ENCODE measurements at places on chromosomes 1 and 21. TPM values are rescaled to one million over a fixed set of nuclear protein-coding genes. Genes with fewer than 3 reads are reported as not detected.

- DNase-seq = no peak
Measured at GRCh38 chr1:158311066-158311465, 20.3 kb downstream of the CD1B start.

GRCh38 chr1:22471078-22471477, 19.4 kb downstream of the ZBTB40 start:
- no peak for DNase-seq

DNA sequence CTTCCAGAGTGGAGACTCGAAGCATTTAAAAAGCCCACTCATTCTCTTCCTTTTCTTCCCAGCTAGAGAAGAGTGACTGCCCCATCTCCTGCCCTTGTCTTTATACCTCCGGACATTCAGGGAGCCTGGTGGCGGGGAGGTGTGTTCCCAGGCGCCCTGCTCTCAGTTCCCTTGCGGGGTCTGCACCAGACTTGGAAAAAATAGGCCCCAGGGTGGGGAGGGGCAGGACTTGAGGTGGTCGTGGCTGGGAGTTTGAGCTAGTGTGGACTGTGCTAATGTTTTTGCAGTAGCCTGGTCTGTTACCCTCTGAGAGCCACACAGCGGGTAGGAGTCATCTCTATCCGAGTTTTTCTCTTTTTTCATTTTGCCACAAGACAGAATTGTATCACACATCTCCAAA, 139.1 kb downstream of the PEX14 start:
- DNase-seq = no peak

Gene ZC3H12A
- 23.6 TPM for total RNA-seq

DNA sequence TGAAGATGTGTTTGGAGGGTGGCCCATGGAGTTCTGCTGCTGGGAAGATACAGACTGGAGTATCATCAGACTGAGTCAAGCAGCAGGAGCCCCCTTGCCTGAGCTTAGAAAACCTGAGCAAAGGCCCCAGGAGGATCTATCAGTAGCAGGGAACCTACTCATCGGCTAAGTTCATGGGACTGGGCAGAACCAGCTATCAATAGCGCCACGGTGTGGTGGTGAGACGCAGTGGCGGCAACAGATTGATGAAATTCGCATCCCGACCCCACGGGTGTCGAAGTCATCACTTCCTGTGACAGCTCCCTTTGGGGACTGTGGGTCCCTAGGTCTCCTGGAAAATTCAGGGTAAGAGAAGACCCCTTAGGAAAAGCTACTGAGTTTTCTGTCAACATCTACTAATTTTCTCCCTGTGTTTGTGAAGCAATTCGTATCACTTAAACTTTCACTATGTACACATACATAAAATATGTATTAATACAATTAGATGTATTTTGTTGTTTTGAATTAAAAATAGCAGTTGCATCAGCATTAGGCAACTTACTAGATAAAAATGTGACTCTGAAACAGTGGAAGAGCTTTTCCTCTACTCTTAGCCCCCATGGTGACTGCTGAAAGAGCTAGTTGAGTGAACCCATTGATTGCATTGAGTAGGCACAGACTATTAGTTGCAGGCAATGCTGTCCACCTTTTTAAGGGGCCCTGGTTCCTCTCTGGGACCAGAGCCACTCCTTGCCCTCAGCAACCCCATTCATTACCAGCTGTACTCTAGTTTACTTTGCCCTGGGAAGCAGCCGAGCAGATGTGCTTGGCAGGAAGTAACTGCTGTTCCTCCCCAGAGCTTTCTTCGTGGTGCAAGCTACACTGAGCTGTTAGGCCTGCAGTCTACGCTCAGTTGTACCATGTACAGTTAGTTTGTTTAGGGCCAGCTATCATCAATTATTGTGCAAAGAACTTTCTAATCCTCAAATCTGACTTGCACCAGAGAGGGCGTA, 7.3 kb upstream of the CACNA1S start:
- DNase-seq = peak; percentile 29

DNA sequence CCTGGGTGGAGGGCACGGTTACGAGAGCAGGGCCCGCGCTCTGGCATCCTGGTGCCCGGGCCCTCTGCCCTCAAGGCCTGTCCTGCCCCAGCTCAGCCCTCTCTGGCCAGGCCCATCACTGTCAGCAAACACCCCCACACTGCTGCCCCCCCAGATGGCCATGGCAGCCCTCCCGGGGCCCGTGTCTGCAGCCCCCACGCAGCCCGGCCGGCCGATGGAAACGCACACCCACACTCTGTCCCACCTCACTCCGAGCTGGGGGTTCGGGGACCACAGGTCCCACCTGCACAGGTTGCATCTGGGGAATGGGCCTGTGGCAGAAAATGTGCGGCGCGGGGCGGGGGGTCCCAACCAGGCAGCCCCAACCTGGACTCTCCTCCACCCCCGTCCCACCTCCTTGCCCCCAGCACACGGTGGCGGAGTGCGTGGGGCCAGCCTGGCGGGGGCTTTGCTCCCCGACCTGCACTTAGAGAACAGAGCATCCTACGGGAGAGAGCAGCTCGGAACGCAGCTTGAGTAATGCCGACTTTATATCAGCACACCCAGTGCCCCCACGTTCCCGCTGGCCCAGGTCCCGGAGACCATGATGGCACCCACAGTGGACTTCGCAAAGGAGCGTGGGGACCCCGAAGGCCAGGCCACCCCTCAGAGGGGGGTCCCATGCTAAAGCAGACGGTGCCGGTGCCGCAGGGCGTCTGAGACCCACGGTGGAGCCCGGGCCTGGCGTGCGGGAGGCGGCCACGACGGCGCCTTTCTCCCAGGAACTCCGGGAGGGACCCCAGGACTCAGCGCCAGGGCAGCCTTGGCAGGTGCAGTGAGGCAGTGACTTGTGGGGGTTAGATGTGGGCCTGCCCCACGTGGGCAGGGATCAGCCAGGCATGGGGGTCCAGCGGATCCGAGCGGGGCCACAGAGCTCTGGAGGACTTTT, 7.5 kb upstream of the RNF223 start:
- no peak for DNase-seq
